ENCODE measurements at places on chromosomes 12 and 14.

- no peak for DNase-seq
Observed at GRCh38 chr14:45868377-45868776, 615.4 kb upstream of the MIS18BP1 start.

GRCh38 chr12:8742501-8742900, 44.7 kb downstream of the RIMKLB start:
- DNase-seq = peak; percentile 71

- DNase-seq = no peak
Observed at GRCh38 chr12:104657726-104658484, 201.2 kb downstream of the CHST11 start.

DNA sequence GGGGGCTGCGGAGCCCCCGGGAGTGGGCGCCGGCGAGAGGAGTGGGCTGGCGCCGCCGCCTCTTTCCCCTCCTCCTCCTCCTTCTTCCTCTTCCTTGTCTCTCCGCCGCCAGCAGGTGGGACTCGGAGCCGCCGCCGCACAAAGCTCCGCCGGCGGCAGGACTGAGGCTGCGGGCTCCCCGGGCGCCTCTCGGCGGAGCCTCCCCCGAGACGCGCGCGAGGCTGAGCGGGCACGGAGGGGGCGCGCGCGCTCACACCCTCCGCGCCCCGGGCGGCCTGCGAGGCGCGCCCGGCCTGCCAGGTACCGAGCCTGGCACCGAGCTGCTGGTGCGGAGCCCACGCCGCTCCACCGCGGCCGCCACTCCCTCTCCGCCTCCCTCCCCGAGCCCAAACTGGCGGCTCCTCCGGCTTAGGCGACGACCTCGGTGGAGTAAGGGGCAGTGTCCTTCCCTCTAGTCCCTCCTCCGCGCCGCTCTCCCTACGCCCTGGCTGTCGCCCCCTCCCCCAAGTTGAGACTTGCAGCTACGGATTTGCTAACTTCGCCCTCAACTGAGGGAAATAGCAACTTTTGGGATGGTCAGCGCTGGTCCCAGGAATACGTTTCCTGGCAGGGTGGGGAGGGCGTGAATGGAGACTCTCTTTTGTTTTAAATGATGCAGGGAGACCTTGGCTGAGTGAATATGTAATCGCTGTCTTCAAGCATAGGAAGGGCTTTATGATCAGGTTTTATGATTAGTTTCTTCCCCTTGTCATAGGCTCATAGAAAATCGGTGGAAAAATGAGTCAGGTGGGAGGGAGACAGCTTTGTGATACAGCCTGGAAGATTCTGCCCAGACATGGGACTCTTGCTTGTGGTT, 199.5 kb upstream of the CAND1 start:
- DNase-seq = no peak

DNA sequence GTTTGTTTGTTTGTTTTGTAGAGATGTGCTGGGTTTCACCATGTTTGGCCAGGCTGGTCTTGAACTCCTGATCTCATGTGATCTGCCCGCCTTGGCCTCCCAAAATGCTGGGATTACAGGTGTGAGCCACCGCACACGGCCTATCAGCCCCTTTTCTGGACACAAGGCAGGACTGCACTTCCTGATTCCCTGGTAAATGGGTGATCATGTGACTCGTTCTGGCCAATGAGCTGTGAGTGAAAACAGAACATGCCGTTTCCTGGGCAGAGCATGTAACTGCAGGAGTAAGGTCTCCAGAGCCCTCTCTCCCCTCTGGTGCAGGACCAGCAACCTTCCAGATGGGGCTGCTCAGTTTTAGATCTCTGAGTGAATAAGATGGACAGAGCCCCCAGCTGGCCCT, 92.7 kb downstream of the ITPK1 start:
- no peak for DNase-seq

Data from fibroblast of the aortic adventitia (primary cell).